AG09309 (cell line): ENCODE measurements at places on chromosomes 11 and 22.
A peak's percentile ranks its signal among the peaks of the same experiment; 100 is the strongest.

DNA sequence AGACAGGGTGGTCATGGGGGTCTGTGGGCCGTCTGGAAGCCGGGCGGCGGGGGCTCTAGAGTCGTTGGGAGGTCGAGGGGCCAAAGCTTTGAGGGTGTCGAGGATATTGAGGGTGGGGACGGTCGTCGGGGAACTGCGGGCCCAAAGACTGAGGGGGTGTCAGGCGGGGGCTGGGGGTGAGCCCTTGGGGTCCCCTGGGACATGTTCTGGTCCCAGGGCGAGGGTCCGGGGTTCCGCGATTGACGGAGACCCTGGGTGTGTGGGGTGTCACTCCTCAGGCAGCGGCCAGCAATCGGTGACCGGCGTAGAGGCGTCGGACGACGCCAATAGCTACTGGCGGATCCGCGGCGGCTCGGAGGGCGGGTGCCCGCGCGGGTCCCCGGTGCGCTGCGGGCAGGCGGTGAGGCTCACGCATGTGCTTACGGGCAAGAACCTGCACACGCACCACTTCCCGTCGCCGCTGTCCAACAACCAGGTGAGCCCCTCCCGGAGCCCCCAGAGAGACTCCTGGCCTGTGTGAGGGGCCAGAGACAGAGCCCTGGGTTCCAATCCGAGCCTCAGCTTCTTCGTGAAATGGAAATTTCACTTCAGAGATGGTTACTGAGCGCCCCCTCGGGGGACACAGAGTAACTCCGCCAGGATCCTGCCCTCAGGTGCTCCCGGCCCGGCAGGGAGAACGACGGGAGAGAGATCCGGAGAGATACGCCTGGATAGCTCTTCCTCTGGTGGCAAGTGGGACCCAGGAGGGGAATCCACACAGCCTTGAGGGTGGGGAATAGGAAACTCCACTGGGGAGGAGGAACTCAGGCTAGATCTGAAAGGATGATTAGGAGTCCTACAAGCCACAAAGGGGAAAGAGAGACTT lies 714 bp downstream of the SDF2L1 start:
- DNase-seq: no peak

GRCh38 chr22:20203552-20204201 lies 52.8 kb upstream of the CCDC188 start:
- no peak for DNase-seq

DNA sequence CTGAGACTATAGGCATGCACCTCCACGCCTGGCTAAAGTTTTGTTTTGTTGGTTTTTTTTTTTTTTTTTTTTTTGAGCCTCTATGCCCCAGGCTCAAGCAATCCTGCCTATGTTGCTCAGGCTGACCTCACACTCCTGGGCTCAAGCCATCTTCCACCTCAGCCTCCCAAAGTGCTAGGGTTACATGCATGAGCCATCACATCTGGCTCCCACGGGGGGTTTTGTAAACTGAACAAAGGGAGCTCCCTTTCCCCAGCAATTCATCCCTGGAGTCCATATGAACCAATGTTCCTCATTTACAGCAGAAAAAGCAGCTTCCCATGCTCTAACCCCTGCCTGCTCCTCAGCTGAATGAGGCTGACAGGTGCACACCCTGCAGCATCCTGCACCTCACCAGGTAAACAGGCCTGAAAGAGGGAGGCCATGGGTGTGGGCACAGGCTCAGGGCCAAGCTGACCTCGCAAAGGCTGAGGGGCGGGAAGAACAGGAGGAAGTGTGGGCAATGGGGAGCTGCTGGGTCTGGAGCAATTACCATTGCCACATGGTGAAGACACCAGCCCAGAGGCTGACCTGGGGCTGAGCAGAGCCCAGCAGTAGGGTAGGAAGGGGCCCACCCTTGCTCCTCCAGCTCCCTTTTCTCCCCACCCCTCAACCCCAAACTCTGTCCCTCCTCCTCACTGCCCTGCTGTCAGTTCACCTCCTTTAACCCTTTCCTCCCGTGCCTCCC lies 58.2 kb downstream of the RBX1 start:
- DNase-seq: peak; percentile 21

DNA sequence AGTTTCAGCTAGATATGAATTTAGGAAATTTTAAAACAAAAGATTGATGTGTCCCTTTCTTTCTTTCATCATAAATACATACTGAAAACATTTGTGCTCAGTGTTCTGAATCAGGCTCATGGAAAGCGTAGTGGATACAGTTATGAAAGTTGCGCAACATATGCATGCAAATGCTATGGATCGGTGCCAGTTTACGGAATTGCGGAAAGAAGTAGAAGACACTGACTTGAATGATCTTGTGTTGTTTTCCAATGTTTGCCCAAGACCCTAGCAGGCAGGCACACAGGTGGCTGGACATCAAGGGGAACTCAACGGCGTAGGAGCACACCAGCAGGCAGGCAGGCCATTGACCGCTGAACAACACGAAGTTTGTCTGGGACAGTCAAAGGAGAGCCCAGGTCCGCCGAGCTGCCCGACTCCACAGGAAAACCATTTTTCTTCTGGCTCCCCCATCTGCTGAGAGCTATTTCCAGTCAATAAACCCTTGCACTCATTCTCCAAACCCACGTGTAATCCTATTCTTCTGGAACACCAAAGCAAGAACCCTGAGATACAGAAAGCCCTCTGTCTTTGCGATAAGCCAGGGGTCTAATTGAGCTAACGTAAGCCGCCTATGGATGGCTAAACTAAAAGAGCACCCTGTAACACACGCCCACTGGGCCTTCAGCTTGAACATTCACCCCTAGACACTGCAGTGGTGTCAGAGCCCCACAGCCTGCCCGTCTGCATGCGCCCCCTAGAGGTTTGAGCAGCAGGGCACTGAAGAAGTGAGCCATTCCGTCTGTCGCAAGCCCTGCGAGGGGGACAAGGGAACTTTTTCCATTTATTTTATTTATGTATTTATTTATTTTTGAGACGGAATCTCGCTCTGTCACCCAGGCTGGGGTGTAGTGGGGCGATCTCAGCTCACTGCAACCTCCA lies 7.4 kb upstream of the BIRC3 start:
- no peak for DNase-seq

- DNase-seq: no peak
Observed at GRCh38 chr22:37884420-37884819, 21.7 kb upstream of the MICALL1 start.
